ENCODE measurements at places on chromosomes 1 and 21.
A peak's percentile ranks its signal among the peaks of the same experiment; 100 is the strongest.

DNA sequence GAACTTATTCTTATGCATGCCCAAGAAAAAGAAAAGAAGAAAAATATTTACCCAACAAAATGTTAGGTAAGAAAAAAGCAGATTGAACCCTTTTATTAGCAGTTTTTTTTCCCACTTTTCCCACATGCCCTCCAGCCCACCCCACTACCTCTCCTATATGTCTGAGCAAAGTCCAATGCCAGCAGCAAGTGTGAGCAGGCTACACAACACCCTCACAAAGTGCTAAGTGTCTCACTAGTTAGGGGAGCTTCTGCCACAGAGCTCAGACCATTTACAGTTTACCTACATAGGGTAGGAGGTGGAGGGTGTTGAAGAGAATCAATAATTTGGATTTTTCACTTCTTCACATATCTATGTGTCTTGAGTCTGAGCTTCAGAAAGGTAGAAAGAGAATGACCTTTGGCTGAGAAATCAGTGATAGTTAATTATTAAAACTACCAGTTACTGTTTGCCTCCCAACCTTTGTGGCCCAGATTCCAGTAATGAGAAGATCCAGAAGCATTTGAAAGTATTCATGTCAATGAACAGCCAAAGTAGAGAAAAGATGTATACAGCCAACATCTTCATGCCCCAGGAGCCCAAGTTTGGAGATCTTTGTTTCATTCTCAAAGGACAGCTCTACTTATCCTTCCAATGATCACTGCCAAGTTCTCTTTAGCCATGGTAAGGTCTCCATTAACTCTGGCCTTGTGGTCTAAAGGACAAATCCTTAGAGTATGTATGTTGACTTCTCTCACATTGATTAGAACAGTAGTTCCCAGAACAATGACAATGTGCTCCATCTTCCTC, 26.2 kb downstream of the OR10J5 start:
- no peak for DNase-seq

GRCh38 chr1:167093846-167094516, at the start of gene STYXL2:
Gene STYXL2 (plus strand): TSS chr1:167094075. CDS start chr1:167094850, 775 bp downstream.
- DNase-seq, result no peak

- no peak for DNase-seq
Measured at GRCh38 chr1:108962681-108963051, 618 bp downstream of the CLCC1 start.

DNA sequence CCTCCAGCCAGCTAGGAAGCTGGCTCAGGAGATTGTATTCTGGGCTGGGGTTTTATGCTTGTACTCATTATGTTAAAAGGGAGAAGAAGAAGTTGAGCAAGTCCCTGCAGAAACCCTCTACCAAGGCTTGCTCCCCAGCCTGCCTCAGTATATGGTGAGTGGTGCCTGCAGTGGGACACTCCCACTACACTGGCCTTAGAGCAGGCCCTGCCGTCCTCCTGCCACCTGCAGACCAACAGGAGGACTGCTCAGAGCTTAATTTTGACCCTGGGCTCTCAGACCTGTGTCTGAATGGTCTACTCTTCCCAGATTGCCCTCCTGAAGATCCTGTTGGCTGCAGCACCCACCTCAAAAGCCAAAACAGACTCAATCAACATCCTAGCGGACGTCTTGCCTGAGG, 13.0 kb downstream of the STRIP1 start:
- DNase-seq, result no peak

- no peak for DNase-seq
Measured at GRCh38 chr1:19336543-19336942, 24.4 kb downstream of the SLC66A1 start.

GRCh38 chr1:198530953-198531352, 9.5 kb downstream of the ATP6V1G3 start:
- DNase-seq, result peak; percentile 68

DNA sequence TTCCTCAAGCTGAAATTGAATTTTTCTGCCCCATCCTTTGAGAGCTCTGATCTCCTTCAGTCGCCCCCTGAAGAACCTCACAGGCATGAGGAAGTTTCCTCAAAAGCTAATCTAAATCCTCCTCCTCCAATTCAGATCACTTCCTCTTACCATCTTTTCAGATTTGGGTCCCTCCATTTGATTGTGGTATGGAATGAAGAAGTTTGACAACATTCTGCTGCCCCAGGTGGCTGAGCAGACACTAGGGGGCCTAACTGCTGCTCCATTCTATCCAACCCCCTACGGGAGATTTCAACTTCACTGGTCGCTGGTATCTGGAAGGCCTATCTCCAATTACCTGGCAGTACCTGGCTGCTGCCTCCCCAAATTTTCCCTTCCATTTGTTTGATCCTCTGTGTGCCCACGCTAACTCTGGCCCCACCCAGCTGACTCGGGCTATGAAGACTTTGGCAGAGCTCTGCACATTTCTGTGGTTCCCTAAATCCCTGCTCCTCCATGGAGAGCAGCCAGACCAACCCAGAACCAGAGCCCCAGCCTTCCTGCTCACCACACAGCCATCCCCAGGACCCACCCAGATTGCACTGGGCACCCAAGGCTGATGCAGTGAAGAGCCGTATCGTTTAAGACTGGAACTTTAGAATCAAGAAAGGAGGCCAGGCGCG, 7.8 kb downstream of the IRF6 start:
- no peak for DNase-seq

DNA sequence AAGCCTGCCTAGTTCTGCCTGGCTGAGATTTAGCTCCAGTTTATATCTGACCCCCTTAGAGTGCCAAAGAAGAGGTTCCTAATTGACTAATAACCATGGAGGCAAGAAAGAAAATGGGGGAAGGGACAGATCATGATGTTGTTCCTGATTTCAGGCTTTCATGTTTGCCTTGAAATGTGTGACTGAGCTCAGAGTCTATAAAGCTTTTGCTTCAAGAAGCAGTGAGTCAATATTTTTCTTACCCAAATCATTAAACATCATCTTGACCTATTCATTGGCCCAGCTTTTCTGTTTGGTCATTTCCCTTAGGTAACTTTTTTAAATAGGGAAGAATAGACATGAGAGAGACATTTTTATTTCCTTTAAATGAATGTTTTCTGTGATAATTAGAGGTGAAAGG, 55.9 kb downstream of the HHAT start:
- no peak for DNase-seq

- DNase-seq, result no peak
Measured at GRCh38 chr1:68673771-68674170, 176.9 kb upstream of the DEPDC1 start.

DNA sequence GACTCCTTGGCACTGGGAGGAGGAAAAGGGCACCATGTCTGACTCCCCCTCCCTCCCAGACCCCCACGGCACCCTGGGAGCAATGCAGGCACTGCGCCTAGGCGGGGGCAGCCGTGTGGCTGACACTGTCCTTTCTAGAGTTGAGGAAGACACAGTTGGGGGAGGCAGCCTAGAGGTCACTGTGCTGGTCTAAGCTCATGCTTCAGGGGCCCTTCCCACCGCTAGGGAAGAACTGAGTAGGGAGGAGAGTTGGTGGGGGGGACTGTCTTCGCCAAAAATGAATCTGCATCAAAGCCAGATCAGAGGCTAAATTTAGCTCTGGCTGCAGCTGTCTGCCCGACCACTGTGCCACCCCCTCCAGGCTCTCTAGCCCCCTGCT, 3.4 kb downstream of the SEMA6C start:
- DNase-seq, result no peak

DNA sequence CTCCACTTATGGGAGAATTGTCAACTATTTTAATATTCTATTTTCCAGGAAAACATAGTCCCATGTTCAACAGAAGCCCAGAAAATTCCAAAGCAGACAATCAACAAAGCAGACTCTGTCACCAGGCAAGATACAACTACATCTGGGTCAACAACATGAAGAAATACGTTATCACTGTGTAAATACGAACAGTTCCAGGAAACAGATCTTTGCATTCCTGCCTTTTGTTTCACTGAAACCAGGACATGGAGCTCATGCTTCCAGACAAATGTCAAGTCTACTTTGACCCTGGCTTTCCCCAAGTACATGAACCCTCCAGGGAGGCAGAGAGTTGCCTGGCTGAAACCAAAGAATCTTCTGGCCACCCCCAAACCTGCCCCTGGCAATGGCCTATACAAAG, 106.7 kb downstream of the SETD4 start:
- DNase-seq, result no peak

- DNase-seq, result no peak
Measured at GRCh38 chr1:191977874-191978506, 180.3 kb upstream of the RGS18 start.

- DNase-seq, result no peak
Measured at GRCh38 chr1:63199706-63200335, 122.5 kb upstream of the FOXD3 start.

DNA sequence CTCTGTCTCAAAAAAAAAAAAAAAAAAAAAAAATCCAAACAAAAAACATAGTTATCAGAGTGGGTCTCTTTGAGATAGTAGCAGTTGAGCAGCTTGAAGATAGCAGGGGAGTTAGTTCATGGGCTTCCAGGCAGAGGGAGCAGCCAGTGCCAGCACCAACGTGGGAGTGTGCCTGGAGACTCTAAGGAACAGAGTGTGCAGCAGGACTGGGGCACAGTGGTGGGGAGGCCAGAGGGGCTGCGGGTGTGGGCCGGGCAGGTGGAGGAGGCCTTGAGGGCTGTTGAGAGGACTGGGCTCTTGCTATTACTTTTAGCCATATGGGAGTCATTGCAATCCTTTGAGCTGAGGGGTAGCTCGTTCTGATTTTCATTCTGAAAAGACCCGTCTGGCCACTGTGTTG, 63.8 kb downstream of the RYR2 start:
- DNase-seq, result no peak

GRCh38 chr1:231194476-231194842, 32.6 kb downstream of the TRIM67 start:
- DNase-seq, result no peak

- peak; percentile 49 for DNase-seq
Measured at GRCh38 chr21:35933466-35933865, 126.9 kb downstream of the SETD4 start.

- DNase-seq, result no peak
Measured at GRCh38 chr21:43981871-43982210, 30.3 kb upstream of the TRAPPC10 start.

Data from NCI-H524 treated with DMSO at 0.1 percent for 48 hours (cell line).